GM03348 (cell line): ENCODE measurements at places on chromosomes 7 and 10.

GRCh38 chr7:128174386-128174785 lies 66.7 kb upstream of the LEP start:
- no peak for DNase-seq

- no peak for DNase-seq
Measured at GRCh38 chr10:124221356-124222317, 128.2 kb upstream of the CHST15 start.

DNA sequence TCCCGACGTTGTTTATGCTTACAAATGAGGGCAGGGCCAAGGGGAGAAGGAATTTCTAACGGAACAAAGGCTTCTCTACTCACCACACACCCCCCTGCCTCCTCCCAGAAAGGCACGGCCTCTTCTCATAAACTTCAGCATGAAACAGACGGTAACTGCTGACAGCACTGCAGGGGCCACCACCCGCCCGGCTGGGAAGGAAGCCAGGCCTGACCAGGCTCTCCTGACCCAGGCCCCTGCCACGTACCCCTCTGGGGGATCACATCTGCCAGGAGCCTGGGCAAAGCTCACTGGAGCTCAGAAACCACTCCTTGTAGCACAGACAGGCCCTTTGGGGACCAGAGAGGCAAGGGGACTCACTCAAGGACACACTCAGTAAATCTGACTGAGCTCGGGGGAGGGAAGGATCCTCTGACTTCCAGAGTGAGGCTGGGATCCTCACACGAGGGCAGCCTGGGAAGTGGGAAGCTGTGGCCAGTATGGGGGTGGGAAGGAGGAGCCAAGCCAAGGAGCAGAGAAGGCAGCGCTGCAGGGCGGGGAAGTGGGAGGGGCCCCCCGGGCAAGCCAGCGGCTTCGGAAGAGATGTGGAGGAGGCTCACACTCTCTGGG lies 46.1 kb downstream of the ZCCHC24 start:
- peak; percentile 97 for DNase-seq

GRCh38 chr10:6473430-6473829 lies 106.6 kb downstream of the PRKCQ start:
- no peak for DNase-seq

- DNase-seq = peak; percentile 85
Measured at GRCh38 chr7:26156451-26157420, 4.7 kb downstream of the NFE2L3 start.

DNA sequence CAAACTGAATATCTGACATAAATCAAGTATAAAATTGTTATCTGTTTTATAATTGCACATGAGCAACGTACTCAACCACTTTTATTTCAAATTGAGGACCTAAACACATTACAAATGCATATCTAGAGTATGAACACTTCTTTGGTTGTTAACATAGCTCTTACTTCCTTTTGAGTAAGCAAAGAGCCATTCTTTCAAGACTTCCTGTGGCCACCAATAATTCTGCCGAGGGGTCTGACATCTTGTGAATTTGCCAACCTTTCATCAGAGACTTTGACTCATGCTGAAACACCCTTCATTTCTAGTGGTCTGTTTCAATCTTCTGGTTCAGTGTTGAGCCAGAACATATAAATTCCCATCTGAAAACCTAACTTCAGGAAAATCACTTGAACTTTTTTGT lies 59.4 kb downstream of the CDK14 start:
- peak; percentile 47 for DNase-seq

DNA sequence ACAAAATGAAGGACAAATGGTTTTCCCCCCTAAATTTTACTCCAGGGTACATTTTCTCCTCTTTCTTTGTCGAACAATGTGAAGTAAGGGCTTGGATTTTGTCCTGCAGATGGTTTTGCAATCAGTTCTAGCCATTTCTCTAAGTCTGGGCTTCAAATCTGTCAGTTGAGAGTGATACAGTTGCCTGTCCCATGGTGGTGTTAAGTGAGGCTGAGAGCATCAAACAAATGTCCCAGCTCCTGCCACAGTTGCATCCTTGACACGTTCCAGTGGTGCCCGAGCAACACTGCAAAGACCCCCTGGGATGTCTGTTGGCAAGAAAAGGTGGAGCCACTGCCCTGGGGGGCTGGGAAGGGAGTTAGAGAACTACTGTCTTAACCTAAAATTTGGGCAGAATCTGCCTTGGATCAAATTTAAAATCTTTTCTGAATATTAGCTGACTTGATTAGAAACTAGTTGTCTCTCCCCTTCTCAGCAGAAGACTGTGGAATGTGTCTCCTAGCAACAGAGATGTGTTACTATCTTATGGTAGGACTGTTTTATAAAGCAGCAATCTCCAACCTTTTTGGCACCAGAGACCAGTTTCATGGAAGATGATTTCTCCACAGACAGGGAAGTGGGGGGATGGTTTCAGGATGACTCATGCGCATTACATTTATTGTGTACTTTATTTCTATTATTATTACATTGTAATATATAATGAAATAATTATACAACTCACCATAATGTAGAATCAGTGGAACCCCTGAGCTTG lies 102.0 kb upstream of the STEAP1B start:
- DNase-seq = peak; percentile 48

DNA sequence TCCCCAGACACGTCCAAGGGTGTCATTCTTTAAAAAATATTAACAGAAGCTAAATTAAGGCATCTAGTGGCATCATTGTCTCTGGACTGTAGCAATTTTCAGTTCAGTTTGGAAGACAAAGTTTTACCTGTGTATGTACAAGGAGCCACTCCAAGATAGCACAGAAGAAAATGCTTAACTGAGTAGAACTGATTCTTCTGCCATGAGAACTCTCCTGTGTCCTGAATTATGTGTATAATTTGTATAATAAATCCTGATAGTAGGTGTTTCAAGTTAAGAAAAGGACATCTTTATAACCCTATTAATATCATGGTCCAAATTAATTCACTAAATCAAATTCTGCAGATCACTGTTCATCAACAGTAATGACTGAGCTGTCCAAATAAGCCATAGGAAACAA lies 1104.0 kb downstream of the XPNPEP1 start:
- no peak for DNase-seq

GRCh38 chr7:123709525-123709924 lies 39.3 kb downstream of the WASL start:
- DNase-seq = no peak

- DNase-seq = no peak
Measured at GRCh38 chr10:75334720-75335119, 66.8 kb downstream of the ZNF503 start.

GRCh38 chr10:100238429-100238828 lies 9.0 kb upstream of the CHUK start:
- DNase-seq = no peak

DNA sequence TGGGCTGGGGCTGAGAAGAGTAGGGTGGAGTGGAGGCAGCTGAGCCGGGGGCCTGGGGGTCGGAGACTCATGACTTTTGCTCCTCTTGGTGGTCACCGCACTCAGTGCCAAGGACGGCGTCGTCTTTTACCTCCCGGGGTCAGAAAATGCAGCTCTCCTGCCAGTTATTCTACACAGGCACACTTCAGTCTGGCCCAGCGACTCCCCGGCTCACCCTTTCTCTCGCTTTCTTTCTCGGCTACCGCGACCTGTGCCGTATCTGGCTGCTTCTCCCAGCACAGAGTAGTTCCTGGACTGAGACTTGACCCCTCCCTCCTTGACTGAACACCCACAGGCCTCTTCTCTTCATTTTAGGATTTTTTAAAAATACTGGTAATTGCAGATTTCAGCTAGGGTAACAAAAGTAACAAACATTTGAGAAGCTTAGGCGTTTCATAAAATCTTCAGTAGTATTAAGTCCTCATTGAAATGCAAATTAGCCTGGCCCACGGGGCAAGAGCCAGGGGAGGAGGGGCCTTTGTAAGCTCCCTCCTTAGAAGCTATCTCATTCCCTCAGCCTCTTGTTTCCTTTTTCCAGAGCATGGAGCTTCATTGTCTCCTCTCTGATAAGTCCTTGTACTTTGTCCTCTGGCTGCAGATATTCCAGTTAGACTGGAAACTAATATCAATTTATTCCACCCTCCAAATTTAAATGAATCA lies 1.1 kb upstream of the PRLHR start:
- no peak for DNase-seq

- no peak for DNase-seq
Measured at GRCh38 chr7:37009125-37009675, 284.9 kb upstream of the AOAH start.

GRCh38 chr7:94190599-94191061 lies 186.5 kb upstream of the BET1 start:
- peak; percentile 52 for DNase-seq

DNA sequence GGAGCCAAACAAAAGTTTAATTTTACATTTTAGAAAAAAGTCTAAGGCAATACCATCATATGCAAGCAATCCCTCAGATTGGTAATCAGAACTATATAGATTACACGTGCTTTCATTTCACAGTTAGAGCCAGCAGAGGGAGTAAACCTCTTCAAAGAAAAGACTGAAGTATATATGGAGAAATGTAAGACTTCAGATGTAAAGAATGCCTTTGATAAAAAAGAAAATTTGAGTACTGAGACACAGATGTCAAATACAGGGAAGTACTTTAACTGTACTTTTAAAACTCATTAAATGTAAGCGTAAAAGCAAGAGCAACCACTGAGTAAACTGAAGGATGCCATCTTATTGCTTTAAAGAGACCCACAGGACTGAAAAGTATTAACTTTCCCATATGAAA lies 101.4 kb upstream of the FAM133B start:
- DNase-seq = peak; percentile 40

DNA sequence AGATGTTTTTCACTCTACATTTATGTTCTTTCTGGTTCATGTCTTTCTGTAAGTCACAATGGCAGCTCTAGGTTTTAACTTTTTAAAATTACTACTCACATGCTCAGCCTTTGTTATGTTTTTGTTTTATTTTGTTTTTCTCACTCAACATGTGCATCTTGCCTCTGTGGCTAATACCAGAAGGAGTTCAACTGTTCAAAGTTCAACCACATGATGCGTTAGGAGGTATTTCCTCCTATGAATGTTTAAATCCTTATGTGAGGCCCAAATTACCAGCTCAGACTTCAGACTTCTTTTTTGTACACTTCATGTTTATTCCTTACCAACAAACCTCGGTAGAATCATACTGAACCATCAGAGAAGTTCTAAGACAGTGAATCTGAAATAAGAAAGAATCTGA lies 151.6 kb downstream of the MALRD1 start:
- no peak for DNase-seq

DNA sequence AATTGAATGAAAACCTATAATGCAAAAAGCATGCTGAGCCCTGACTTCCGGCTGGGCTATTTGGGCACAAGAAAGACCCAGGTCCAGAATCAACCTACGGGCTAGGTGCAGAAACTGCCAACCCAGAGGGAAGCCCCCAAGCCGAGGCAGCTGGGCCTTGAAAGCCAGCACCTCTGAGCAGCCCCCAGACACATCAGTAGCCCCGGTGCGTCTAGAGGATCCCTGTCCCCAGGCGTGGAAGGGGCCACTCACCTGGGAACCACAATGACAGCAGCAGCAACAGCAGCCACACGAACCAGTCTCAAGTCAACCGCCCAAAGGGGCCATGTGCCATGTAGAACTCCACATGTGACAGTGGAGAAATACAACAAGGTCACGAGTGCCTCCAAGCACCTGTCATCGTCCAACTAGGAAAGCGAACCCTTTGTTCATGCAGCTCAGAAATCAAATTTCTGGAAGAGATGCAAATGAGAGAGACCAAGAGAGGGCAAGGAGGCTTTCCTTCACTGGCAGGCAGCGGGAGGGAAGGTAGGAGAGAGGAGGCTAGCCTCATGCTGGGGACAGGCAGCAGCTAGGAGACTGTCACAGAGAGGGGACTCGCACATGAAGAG lies 57.5 kb upstream of the CHST15 start:
- DNase-seq = no peak

DNA sequence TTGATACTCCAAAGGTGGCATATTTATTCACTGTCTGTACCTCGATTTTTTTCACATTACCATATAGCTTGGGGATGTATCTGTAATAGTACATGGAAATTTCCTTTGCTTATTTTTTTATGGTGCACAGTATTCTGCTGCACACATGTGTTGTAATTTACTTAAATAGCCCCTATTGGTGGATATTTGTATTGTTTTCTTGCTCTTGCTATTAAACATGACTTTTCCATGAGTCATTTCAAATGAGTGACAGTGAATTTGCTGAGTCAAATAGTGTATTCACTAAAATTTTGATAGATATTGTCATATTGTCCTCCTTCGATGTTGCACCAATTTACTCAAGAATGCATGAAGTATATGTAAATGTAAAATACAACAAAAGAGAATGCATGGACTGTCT lies 122.7 kb upstream of the STEAP4 start:
- DNase-seq = no peak

DNA sequence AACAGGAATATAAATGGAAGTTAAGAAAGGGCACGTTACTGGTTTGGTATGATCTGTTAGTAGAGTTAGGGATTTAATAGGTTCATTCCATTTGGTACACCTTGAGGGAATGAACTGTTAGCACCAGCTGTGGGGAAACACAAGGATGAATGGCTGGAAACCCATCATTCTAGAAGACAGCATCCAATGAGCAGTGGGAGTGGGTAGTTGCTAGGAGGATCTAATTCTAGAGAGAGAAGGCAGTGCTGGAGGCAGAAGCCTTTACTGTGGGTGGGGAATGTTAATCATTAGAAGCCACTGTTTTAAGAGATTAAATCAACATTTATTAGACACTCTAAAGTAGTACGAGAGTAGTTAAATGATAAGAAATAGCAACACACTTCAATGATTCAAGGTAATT lies 15.5 kb upstream of the GPR15LG start:
- no peak for DNase-seq

DNA sequence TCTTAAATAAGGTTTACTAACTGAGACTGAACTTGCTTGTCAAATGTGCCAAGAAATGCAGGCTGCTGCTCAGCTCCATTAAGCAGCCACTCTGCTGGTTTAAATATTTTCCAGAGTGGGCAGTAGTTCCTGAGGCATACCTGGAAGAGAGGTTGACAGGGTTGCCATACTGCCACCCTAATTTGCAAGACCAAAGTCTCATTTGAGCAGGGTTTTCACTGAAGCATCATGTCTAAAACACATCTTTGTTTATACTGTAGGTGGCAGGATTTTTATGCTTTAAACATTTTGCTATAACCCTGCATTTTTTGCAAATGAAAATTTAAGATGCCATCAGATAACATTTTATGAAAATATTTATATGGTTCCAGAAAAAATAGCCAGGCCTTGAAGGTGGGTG lies 618.0 kb upstream of the LRRTM3 start:
- no peak for DNase-seq

GRCh38 chr10:116769791-116770190 lies 27.4 kb upstream of the HSPA12A start:
- DNase-seq = no peak

GRCh38 chr10:74888962-74889661 lies 62.7 kb downstream of the KAT6B start:
- peak; percentile 16 for DNase-seq

GRCh38 chr10:10055656-10056442 lies 961.8 kb upstream of the CELF2 start:
- no peak for DNase-seq

- DNase-seq = no peak
Measured at GRCh38 chr10:110850099-110850498, 21.6 kb upstream of the PDCD4 start.

DNA sequence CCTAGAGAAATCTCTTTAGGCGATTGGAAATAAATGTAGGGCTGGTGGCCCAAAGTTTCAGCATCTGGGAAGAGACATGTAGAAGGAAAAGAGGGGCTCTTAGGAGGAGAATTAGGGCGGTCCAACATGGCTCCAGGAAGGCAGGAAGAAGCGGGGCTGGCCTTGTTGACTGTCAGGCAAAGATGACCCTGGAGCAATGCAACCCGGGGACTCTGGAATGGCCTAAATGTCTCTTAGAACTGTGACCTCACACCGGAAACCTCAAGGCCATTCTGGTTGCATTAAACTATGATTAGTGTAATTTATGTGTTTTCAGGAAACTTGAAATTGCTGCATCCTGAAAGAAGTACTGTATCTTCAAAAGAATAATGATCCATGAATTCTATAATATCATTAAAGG lies 66.8 kb downstream of the NRP1 start:
- no peak for DNase-seq
